Activated naive CD8-positive, alpha-beta T cell treated with anti-CD3 and anti-CD28 coated beads, Interleukin-2, amount 10 ng/mL, durations not matched to agents 7 days and 5 days (primary cell): ENCODE measurements at places on chromosomes 3 and 15. TPM values are rescaled to one million over a fixed set of nuclear protein-coding genes. Genes with fewer than 3 reads are reported as not detected.

The GOLGA8Q gene
- 16.0 TPM for total RNA-seq

The NPAP1 gene
- not detected for total RNA-seq

The TIGIT gene
- 42.4 TPM for total RNA-seq

The EPHB3 gene
- 0.25 TPM for total RNA-seq

The FSTL1 gene
- 1.1 TPM for total RNA-seq

The PPP1R14D gene
- not detected for total RNA-seq

The CHAC1 gene
- 13.9 TPM for total RNA-seq

- H3K4me3 ChIP-seq, result no peak overlapping the region
- H3K27ac ChIP-seq, result no peak overlapping the region
- no peaks in the 10 kb centered on the region for H3K36me3 ChIP-seq
- no peak for DNase-seq
- H3K27me3 ChIP-seq, result no peaks in the 10 kb centered on the region
- H3K4me1 ChIP-seq, result peaks cover 1% of the 10 kb centered on the region
Observed at GRCh38 chr3:189167027-189167766, 4.6 kb upstream of the TPRG1 start.

GRCh38 chr15:74375303-74375693 is 7.9 kb upstream of the CYP11A1 start:
- peaks cover 9% of the 10 kb centered on the region for H3K27me3 ChIP-seq
- H3K36me3 ChIP-seq, result no peaks in the 10 kb centered on the region
- H3K27ac ChIP-seq, result peak overlapping the region; percentile 56
- peak; percentile 82 for DNase-seq

GRCh38 chr15:42511007-42511391 is 15.6 kb downstream of the SNAP23 start:
- no peak overlapping the region for H3K4me3 ChIP-seq
- DNase-seq, result no peak
- peaks cover 16% of the 10 kb centered on the region for H3K36me3 ChIP-seq
- no peak overlapping the region for H3K27ac ChIP-seq
- H3K4me1 ChIP-seq, result peaks cover 2% of the 10 kb centered on the region
- no peaks in the 10 kb centered on the region for H3K27me3 ChIP-seq

GRCh38 chr15:33907326-33907725 is 61.0 kb upstream of the CHRM5 start:
- H3K36me3 ChIP-seq, result no peaks in the 10 kb centered on the region
- no peak for DNase-seq
- no peaks in the 10 kb centered on the region for H3K4me1 ChIP-seq
- H3K4me3 ChIP-seq, result no peak overlapping the region

- DNase-seq, result no peak
- no peaks in the 10 kb centered on the region for H3K4me1 ChIP-seq
- H3K27ac ChIP-seq, result no peak overlapping the region
- no peak overlapping the region for H3K4me3 ChIP-seq
- H3K27me3 ChIP-seq, result no peaks in the 10 kb centered on the region
Observed at GRCh38 chr3:174397848-174398247, 461.3 kb upstream of the NAALADL2 start.

- H3K27me3 ChIP-seq, result peaks cover 3% of the 10 kb centered on the region
- H3K36me3 ChIP-seq, result peaks cover 2% of the 10 kb centered on the region
- H3K4me1 ChIP-seq, result peaks cover 24% of the 10 kb centered on the region
- H3K27ac ChIP-seq, result no peak overlapping the region
- no peak overlapping the region for H3K4me3 ChIP-seq
- DNase-seq, result no peak
Observed at GRCh38 chr15:82970078-82970686, 15.8 kb upstream of the RAMAC start.

GRCh38 chr3:73215281-73215680 is 153.8 kb downstream of the EBLN2 start:
- no peak overlapping the region for H3K4me3 ChIP-seq
- H3K36me3 ChIP-seq, result no peaks in the 10 kb centered on the region
- H3K27ac ChIP-seq, result no peak overlapping the region
- no peaks in the 10 kb centered on the region for H3K4me1 ChIP-seq

DNA sequence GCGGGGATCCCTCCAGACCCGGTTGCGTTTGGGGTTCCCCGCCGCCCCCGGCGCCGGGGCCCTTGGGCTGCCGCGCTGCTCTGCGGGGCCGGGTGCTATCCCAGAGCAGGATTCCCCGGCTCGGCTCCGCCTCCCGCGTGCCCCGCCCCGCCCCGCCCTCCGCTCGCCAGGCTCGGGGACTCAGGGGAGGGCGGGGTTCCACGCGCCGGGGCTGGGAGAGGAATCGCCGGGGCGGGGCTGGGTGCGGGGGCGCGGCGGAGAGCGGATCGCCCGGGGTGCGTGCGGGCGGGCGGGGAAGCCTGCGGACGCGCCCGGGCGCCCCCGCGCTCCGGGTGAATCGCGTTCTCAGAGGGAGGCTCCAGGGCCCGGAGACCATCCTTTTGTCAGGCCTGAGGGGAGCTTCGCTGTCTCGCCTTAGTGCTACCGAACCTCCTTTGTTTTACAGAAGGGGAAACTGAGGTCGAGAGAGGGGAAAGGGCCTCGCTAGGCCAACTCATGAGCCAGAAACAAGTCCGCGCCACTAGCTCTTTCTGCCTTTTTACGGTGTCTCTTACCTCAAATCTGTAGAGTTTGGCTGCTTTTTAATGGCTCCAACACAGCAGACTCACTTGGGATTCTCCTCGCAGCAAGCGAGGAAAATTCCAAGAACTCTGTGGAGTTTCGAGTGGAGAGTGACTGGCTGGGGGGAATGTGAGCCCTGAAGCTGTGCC is at the start of gene TMEM158:
Gene TMEM158, minus strand, starts transcription at position 82 of the 710 bp plus-strand sequence. CDS start 260 bp downstream, outside the sequence.
- no peak within 1 kb of the TSS for H3K27ac ChIP-seq
- peak within 1 kb of the TSS; percentile 57 for H3K4me3 ChIP-seq
- DNase-seq, result peak; percentile 78

DNA sequence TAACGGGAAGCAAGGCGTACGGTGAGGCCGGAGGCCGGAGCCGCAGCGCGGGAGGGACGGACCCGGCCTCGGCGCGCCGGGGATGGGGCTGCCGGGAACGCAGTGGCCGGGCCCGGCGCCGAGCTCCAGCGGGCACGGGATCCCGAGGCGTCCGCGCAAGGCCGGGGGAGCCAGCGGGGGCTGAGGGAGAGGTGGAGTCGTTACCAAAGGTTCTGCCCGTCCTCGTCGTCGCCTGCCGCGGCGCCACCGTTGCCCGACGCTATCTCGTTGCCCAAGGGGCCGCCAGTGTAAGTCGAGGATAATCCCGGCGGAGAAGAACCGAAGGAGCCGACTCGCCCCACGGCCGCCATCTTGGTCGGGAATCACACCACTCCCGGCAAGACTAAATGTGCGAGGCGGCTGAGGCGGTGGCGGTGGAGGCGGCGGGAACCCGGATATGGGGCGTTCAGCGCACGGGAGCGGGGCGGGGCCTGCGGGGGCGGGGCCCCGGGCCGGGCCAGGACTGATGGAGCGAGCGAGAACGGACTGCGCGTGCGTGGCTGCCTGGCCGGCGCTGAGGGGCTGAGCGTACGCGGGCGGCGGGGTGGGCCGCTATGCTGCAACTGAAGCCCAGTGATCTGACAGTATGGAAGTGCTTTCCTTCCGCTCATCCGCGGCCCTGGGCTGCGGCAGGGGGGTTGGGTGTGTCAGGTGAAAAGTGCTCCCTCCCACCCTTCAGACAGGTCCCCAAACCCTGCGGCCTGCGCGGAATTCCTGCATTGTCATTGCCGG is at the start of gene DYNC1LI1:
Gene DYNC1LI1, minus strand, starts transcription at position 438 of the 771 bp plus-strand sequence. Its CDS starts 88 bp downstream, at position 350.
- DNase-seq, result peak; percentile 97
- peak within 1 kb of the TSS; percentile 89 for H3K4me3 ChIP-seq
- H3K4me1 ChIP-seq, result peaks cover 23% of the 10 kb centered on the region
- H3K27me3 ChIP-seq, result no peaks in the 10 kb centered on the region
- H3K36me3 ChIP-seq, result peaks cover 7% of the 10 kb centered on the region

DNA sequence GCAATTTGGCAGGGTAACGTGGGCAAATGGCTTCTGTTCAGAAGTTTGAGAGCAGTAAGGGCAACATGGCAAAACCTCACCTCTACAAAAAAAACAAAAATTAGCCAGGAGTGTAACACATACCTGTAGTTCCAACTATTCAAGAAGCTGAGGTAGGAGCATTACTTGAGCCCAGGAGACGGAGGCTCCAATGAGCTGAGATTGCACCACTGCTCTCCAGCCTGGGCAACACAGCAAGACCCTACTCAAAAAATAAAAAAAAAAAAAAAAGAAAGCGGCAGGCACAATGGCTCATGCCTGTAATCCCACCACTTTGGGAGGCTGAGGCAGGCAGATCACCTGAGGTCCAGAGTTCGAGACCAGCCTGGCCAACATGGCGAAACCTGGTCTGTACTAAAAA is 5.9 kb upstream of the INO80 start:
- H3K27ac ChIP-seq, result no peak overlapping the region
- no peak overlapping the region for H3K4me3 ChIP-seq
- H3K36me3 ChIP-seq, result no peaks in the 10 kb centered on the region
- DNase-seq, result no peak
- H3K4me1 ChIP-seq, result peaks cover 2% of the 10 kb centered on the region
- peaks cover 27% of the 10 kb centered on the region for H3K27me3 ChIP-seq

DNA sequence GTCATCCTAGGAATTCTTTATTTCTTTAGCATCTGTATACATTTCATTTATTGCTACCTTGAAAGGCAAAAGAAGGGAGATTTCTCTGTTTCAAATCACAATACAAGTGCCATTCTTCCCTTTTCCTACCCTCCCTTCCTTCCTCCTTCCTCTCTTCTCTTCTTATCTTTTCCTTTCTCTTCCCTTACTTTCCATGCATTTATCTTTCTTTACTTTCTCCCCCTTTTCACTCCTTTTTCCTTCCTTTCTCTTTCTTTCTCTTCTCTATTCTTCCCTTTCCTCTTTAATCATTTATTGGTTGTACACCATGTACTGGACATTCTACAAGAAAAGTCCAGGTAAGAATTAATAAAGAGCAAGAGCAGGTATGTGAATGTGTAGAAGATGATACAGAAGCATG is 251.0 kb upstream of the PEX5L start:
- H3K36me3 ChIP-seq, result no peaks in the 10 kb centered on the region
- H3K4me3 ChIP-seq, result no peak overlapping the region
- peaks cover 2% of the 10 kb centered on the region for H3K27me3 ChIP-seq
- H3K4me1 ChIP-seq, result no peaks in the 10 kb centered on the region
- no peak for DNase-seq

DNA sequence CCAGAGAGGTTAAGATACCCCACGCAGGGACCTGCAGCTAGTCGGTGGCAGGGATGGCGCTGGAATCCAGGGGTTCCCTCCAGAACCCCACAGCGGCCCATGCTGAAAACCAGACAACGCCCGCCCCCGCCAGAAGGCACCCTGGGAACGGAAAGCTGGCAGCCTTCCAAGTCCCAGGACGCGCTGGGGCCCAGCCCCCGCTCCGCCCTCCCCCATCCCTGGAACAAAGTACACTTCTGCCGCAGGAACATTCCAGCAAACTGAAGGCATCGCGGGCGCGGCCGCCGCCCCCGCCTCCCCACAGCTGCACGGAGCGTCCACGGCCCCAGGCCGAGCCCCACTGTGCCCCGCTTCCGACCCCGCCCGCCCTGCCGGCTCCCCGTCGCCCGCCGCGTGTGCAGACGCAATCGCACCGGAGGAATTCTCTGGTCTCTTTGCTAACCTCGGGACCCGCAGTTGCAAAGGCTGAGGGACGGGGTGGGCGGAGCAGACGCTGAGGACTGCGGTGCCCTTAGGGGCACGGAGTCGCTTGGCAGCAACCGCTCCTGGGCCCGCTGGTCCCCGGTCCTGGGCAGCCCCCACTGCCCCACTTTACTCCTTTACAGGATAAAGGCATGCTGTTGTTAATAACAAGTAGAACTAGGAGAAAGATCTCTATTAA is 44.8 kb upstream of the RNU6-1 start:
- H3K4me1 ChIP-seq, result peaks cover 13% of the 10 kb centered on the region
- no peak overlapping the region for H3K27ac ChIP-seq
- H3K27me3 ChIP-seq, result peaks cover 17% of the 10 kb centered on the region
- DNase-seq, result peak; percentile 60
- H3K4me3 ChIP-seq, result peak overlapping the region; percentile 78

- no peak overlapping the region for H3K4me3 ChIP-seq
- peaks cover 3% of the 10 kb centered on the region for H3K27me3 ChIP-seq
- DNase-seq, result no peak
- H3K36me3 ChIP-seq, result no peaks in the 10 kb centered on the region
- no peak overlapping the region for H3K27ac ChIP-seq
Observed at GRCh38 chr15:45097466-45097865, 16.5 kb downstream of the DUOX2 start.

- H3K27me3 ChIP-seq, result peaks cover 64% of the 10 kb centered on the region
Observed at GRCh38 chr3:71784914-71785531, at the start of gene PROK2. TSS of gene PROK2 (minus strand) at chr3:71785148. CDS start at chr3:71785052, 96 bp downstream.

DNA sequence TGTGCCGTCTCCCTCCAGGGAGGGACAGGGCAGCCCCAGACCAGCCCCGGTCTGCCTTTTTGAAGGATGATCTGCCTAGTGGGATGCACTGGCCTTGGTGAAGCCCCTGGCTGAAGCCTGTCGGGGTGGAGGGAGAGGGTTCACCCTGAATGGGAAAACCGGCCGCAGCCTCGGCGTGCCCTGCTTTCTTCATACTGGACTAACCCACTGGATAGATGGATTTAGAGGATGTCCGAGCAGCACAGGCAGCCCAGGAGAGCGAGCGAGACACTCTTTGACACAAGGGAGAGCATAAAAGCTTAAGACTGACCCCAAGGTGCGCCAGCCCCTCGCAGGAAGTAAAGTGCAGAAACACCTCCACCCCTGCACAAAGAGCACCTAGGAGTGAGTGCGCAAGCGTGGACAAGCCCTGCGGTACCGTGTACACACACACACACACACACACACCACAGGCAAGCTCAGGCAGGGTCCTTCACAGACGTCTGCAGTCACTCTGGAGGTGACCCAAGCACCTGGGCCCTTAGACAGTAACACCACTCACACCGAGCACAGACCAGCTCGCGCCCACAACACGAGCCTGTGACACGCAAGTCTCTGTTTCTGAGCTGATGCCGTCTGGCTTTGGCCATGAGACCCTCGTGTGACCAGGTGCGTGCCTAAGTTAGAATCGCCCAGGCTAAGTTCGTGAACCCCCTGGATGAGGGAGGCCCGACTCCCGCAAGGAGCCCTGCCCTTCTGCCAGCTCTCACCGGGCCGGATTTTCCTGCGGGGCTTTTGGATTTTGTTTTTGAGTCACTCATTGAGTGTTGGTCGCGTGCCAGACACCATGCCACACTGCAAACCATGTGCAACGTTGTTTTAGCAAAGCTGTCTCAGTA is 11.3 kb downstream of the SEMA4B start:
- peaks cover 5% of the 10 kb centered on the region for H3K36me3 ChIP-seq
- H3K4me1 ChIP-seq, result peaks cover 12% of the 10 kb centered on the region
- DNase-seq, result no peak

DNA sequence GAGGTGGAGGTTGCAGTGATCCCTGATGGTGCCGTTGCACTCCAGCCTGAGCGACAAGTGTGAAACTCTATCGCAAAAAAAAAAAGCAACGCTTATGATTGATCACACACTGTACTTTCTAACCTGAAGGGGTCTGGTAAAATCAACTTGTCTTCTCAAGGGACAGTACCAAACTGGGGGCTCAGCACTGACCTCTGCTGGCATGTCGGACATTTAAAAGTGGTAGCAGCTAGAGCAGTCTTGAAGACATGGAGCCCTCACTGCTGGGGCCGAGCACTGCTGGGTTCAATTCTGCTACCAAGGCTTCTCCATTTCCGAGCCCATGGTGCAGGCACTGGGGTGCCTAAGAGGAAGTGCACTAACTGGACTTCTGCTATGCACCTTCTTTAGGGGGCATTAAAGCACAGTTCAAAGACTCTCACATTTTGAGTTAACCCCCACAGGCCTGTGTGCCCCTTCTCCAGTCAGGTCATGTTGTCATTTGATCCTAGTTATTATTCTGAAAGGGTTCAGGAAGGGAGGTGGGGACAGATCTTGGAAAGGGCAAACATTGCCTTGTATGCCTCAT is 26.4 kb upstream of the LAMP3 start:
- H3K4me1 ChIP-seq, result peaks cover 13% of the 10 kb centered on the region
- no peak for DNase-seq
- no peaks in the 10 kb centered on the region for H3K27me3 ChIP-seq
- H3K36me3 ChIP-seq, result no peaks in the 10 kb centered on the region
- no peak overlapping the region for H3K27ac ChIP-seq
- no peak overlapping the region for H3K4me3 ChIP-seq
